NCI-H1105 (cell line): ENCODE measurements at places on chromosomes 4 and X.
A peak's percentile ranks its signal among the peaks of the same experiment; 100 is the strongest.

DNA sequence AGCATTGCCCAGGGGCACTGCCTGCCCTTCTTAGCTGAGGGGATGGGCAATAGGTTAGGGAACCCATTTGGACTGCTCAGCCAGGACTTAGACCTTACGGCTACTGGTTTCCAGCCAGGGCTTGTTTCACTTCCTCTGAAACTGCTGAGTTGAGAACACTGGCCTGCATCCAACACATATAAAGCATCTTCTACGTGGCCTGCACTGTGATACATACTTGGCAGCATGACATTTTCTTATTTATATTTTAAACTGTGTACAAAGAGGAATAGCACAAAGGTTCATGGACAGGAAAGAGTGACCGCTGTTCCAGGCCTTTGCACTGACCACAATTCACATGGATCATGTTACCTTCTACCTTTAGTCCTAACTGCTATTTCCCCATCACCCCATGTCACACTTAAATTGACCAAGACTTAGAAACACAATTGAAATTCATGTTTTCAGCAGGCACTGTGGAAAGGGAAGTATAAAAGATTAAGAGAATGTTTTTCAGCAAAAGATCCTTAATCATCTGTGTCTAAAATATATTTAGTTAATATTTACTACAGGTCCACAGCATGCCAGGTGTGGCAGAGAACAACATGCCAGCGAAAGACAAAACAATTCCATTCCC lies 43.7 kb downstream of the NLGN4X start:
- DNase-seq, result no peak

- no peak for DNase-seq
Observed at GRCh38 chr4:73693811-73694210, 46.6 kb upstream of the CXCL8 start.

- no peak for DNase-seq
Observed at GRCh38 chr4:120692964-120693363, 229.6 kb downstream of the PRDM5 start.

GRCh38 chr4:139207873-139208403 lies 30.9 kb upstream of the ELF2 start:
- DNase-seq, result no peak

DNA sequence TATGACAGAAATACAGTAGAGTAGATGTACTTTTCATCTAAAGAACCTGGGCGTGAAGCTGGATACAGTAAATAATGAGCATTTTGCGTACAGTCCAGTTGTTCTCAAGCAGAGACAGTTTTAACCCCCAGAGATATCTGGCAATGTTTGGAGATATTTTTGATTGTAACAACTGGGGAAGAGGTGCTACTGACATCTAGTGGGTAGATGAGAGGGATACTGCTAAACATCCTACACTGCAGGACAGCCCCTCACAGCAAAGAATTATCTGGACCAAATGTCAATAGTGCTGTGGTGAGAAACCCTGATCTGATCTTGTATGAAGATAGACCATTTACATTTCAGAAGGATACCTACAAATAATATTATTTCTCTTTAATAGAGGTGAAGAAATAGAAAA lies 200.2 kb upstream of the FAM47A start:
- no peak for DNase-seq

DNA sequence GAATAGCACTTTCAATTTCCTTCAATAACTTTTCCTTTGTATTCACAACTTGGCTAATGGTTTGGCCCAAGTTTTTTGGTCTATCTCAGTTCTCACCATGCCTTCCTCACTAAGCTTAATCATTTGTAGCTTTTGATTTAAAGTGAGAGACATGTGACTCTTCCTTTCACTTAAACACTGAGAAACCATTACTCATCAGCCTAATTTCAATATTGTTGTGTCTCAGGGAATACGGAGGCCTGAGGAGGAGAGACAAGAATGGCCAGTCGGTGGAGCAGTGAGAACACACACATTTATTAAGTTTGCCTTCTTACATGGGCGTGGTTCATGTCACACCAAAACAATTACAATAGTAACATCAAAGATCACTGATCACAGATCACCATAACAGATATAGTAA lies 56.7 kb downstream of the TSPAN5 start:
- no peak for DNase-seq

GRCh38 chrX:40170830-40171512 lies 73.2 kb upstream of the BCOR start:
- DNase-seq, result peak; percentile 12

DNA sequence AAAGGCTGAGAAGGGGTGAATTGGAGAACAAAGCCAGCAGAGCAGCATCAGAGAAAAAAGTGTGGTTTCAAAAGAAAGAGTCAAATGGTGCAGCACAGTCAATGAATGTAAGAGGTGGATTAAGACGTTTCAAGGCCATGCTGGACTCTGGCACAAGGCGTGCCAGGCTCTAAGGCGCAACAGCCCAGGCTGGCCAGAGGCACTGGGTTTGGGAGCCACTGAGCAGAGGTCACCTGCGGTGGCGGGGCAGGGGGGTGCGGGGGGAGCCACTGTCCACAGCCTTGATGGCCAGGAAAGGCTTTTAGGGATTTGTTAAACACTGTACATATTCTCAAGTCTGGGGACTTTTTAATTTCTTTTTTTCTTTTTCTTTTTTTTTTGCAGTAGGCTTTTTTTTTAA lies 222.5 kb upstream of the FAT1 start:
- no peak for DNase-seq

DNA sequence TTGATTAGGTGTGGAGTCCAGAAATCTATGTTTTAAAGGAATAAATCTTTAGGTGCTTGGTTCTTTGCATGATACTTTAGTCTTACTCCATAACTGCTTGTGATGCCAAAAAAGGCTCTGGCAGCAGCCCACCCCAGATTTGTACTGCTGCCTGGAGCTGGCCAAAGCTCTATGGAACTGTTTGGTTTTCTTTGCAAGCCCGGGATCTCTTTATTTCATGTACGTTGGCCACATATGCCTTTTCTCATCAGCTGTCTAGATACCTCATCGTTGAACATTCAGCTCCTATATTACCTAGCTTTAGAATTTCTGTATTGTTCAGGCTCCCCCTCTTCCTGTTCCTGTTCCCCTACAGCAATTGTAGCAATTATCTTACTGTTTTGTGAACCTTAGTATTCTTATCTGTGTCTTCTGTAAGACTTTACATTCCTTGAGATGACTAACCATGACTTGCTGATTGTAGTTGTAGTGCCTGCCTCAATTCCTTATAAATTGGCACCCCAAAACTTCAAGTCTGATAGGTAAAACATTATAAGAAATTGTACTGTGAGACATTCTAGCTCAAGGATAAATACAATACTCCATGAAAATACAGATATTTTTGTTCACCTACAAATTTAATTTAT lies 199.4 kb upstream of the GPRIN3 start:
- no peak for DNase-seq

- no peak for DNase-seq
Observed at GRCh38 chrX:39850630-39851152, 247.1 kb downstream of the BCOR start.

- DNase-seq, result no peak
Observed at GRCh38 chr4:94410678-94411206, 41.0 kb upstream of the PDLIM5 start.

GRCh38 chr4:138341739-138342415 lies 99.7 kb upstream of the SLC7A11 start:
- DNase-seq, result no peak

GRCh38 chr4:182537031-182537795 lies 294.0 kb downstream of the TENM3 start:
- DNase-seq, result no peak

DNA sequence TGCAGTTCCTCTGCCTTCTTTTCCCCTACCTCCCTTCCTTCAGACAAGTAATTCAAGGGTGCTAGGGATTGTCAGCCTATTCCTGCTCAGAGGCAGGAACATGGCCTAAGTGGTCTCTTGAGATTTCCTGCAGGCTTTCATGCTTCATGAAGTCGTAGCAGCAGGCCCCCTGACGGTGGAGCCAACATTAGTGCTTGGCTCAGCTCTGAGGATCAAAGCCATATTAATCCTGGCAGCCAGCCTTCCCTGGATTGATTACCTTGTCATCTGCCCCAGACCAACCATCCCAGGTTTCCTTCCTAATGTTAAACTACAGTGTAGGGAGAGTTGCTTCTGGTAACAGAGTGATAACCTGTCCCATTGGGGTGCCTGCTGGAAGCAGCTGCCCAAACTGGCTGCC lies 84.1 kb downstream of the SLC16A2 start:
- DNase-seq, result no peak

- no peak for DNase-seq
Observed at GRCh38 chr4:148944136-148944838, 502.1 kb upstream of the NR3C2 start.
